Activated CD8-positive, alpha-beta memory T cell treated with anti-CD3 and anti-CD28 coated beads, Interleukin-2, amount 10 ng/mL, durations not matched to agents 7 days and 5 days (primary cell): ENCODE measurements at places on chromosomes 12 and 14.
A peak's percentile ranks its signal among the peaks of the same experiment; 100 is the strongest.

- DNase-seq: no peak
Measured at GRCh38 chr12:131218923-131219669, 265.4 kb downstream of the ADGRD1 start.

DNA sequence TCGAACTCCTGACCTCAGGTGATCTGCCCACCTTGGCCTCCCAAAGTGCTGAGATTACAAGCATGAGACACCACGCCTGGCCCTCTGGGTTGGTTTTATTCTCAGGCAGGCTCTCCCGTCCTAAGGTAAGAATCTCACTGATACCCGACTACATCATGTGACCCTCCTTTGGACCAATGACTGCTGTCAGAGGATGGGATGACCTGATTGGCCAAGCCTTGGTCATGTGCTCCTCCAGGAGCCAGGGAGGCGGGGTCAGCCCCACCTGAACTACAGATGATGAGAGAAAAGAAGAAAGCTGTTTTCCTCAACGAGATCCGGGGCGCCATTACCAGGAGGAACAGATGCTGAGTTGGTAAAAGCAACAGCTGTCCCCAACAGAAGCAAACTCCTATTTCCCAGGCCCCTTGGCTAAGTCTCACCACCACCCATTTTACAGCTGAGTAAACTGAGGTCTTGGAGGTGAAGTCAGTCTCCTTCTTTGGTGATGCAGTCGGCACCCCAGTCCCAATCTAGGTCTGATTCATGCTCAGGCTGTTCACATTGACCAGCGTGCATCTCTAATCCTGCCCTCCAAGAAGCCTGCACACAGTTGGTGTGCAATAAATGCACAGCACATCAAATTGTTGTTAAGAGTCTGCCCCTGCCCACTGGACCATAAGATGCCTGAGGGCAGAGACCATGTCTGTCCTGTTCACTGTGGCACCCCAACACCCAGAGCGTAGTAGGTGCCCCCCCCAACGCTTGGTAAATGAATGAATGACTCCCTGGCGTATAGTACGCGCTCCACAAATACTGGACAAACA is 118.8 kb downstream of the SCARB1 start:
- no peak for DNase-seq

- DNase-seq: no peak
Measured at GRCh38 chr14:93269341-93270068, 62.4 kb downstream of the UBR7 start.

GRCh38 chr14:50093496-50093895 is 22.9 kb downstream of the VCPKMT start:
- no peak for DNase-seq

DNA sequence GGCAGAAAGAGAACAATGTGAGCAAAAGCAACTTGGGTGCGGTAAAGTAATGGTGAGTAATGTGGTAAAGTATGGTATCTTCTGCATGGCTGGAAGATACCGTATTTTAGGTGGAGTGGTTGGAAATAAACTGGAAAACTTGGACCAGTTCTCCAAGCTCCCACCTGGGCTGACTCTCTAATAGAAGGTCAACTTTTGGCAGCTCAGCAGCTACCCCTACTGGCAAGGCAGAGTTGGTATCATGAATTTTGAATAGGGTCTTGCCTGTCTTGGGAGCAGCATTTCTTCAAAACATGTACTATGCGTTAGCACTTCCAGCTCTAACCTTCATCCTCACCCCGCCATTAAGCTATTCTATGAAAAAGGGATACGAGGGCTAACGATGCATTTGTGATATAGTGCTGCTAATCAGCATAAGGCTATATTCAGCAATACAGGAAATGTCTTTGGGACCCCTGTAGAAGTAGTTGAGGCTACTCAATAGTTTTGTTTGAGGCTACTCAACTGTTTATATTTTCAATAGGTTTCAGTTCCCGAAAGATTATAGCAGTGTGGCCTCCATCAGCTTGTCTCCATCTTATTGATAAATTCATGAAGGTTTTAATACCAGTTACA is 276.3 kb upstream of the FAR2 start:
- peak; percentile 41 for DNase-seq

GRCh38 chr12:92876496-92876895 is 52.6 kb downstream of the EEA1 start:
- no peak for DNase-seq

DNA sequence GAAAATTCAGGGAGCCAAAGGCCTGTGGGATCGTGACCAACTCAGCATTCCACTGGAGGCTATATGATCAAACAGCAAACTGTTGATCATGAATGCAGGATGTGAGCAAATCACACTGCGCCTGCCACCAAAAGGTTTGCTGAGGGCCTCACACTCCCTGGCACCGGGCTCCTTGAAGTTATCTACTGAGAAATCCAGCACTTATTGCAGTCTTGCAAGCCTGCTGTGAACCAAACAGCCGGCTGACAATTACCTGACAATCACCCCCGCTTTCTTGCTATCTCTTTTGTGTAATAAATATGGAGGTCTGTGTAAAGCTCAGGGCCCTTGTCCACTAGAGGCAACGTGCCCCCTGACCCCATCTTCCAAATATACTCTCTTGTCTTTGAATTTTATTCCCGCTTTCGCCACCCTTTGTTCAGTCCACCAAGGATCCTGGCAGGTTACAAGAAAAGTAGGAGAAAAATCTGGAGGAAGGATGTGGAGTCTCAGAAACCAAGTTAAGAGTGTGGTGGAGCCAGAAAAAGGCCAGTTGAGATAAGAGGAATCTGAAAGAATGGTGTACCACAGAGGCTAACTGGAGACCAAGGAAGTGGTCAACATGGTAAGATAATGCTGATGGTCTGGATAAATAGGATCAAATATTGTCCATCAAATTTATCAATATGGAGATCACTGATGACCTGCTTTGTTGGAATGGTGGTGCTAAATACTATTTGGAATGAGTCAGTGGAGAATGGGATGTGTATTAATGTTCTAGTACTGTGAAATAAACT is 229.2 kb downstream of the ALX1 start:
- DNase-seq: no peak

- no peak for DNase-seq
Measured at GRCh38 chr14:30417121-30417520, 141.8 kb upstream of the G2E3 start.

DNA sequence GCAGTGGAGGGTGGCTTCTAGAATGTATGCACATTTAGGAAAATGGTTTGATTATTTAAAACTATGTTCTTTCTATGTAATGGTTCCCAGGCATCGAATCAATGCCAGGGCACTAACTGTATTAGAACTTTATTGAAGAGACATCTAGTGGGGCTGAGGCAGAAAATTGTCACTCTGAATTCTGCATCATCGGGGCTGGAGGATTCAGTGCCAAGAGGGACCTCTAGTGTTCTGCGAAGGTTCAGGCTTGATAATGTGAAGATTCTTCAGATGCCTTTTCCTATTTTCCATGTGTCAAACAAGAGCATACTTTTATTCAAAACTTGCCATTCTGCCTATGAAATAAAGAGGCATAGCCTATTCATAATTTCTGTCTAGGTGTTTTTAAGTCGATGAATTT is 146.3 kb downstream of the CAND1 start:
- no peak for DNase-seq

DNA sequence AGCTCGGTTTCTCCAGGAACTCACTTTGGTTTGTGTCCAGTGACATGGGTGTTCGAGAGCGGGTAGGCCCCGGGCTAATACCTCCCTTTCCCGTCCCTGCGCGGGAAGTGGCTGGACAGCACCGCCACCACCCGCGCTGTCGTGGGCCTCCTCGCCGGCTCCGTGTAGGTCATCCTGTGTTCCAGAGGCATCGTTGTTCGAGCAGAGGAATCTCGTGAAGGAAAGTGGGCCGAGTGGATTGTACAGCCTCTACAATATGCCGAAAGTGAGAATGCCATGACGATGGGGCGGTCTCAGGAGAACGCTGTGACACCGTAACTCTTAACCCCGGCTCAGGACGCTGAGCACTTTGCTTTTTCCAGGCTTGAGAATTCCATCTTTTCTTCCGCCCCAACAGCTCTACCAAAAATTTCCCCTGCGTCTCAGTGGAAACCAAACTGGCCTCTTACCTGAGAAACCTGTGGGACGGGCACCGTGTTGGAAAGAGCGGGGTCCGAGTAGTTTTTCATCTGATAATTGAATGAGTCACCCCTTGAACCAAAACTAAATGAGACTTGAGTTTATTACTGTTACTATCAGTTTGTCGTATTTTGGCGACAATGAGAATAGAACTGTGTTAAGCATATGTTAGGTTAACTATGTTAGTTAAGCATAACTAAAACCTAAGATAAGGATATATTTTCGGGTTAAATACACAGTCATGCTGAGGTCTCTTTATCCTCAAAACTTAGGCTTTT is 510 bp downstream of the EIF2S1 start:
- DNase-seq: no peak

GRCh38 chr12:62078020-62078419 is 182.2 kb upstream of the USP15 start:
- DNase-seq: no peak

DNA sequence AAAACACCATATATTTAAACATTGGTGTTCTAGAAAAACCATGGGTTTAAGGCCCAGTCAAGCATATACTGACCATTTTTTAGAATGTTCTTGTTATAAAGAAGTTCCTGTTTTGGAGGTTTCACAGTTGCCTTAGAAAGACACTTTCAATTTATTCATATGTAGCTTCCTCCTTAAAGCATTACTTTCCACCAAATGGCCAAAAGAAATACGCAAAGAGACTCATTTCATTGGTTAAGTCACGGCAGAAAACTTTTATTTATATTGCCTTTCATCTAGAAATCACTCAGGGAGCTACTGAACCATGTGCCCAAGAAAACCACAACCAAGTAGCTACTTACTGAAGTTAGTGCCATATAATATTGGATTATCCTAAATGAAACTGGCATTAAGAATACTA is 40.0 kb downstream of the MYBPC1 start:
- no peak for DNase-seq

- no peak for DNase-seq
Measured at GRCh38 chr12:51867796-51868428, 19.4 kb upstream of the FIGNL2 start.

DNA sequence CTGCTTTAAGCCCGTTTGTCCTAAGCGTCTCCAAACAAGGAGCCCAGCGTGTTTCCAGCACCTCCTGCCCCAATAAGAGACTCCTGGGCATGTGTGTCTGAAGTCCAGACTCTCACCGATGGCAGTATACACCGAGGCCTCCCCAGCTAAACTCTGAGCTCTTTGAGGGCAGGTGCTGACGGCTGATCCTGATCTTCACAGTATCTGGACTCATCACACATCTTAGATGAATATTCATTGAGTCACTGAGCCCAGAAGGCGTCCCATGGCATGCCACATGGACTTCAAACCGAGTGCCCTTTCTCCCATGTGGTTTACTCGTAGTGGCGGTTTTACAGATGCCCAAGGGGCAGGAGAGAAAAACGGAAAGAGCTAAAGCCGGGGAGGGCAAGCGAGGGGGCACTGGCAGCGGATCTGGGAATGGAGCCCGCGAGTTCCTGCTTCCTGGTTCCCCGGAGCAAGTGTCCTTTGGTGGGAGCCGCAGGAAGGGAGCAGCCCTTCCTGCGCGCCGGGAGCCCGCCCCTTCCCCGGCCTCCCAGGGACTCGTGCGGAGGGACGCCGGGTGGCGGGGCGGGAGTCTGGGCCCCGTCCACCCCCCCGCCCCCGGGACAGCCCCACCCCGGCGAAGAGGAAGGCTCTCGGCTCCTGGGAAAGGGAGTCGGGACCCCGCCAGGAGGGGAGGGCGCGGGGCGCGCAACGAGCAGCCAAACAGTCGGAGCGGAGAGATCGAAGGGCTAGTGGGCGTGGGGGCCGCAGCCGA is 585 bp upstream of the TEAD4 start:
- DNase-seq: no peak

DNA sequence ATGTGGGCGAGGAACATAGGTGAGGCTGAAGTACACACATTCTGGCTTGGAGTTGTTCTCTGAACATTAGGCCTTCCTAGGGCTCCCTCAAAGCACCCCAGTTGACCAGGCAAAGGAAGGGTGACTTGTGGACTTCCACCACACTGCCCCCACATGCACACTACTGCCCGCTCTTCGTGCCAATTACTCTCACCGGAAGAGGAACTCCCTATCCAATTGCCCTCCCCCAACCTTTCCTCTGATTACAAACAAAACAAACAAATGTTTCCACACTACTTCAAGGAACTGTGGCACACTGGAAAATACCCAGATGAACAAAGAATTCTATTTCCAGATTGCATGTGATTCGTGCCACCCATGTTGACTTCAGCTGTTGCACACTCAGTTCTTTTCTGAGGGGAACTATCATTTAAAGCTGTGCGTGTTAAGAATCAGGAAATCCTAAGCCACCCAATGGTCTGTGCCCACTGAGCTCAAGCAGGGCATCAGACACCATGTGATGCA is 139.3 kb downstream of the SSPN start:
- DNase-seq: no peak

DNA sequence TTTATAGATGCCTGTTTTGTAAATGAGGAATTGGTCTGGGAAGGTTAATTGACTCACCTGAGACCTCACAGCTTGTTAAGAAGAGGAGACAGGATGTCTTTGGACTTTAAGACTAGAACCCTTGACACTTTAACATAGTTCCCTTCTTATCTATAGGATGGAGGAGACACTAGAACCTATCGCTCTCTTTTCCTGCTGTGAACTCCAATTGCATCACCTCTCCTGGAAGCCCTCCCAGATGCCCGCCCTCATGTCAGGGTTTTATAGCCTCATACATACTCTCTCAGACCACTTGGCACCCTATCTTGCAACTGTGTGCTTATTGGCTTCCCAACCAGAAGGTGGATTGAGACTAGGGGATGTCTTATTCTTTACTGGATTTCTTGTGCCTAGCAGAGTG is 2.5 kb upstream of the CTDSP2 start:
- DNase-seq: no peak

DNA sequence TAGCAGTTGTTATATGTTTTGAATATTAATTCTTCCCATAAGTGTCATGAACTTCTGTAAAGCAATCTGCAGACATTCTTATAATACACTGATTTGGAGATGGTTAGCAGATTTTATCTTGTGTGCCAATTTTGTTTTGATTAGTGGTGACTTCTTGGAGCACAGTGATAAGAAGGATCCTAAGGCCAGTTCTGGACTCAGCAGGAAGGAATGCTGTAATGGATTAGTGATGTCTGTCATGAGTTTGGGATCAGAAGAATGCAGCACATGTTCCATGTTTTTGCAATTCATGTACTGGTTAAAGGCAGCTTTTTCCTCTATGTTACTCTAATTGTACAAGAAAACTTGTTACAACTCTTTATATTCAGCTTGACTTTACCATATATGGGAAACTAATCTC is 91.5 kb downstream of the UNC79 start:
- DNase-seq: no peak

- no peak for DNase-seq
Measured at GRCh38 chr12:100337299-100337698, 19.6 kb upstream of the SLC17A8 start.

DNA sequence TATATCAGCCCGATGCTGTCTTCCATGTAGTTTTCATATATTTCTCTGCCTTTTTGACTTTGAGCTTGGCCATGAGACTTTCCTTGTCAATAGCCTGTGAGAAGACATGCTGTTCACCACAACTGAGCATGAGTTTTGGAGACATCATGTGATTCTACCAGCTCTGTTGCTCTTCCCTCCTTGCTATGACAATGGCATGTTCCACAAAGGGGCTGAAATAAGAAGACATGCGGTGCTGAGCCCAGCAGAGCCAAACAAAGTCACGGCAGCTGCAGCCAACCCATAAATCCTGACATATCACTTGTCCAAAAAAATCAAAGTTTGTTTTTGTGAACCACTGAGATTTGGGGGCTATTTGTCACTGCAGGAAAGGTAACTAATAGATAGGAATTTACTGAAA is 343.4 kb upstream of the KITLG start:
- no peak for DNase-seq
